ENCODE measurements at places on chromosomes 1 and 21.

GRCh38 chr1:1573843-1574720 lies 581 bp downstream of the SSU72 start:
- peak overlapping the region; percentile 95 for H3K4me3 ChIP-seq
- no peaks in the 10 kb centered on the region for H3K36me3 ChIP-seq
- peak overlapping the region; percentile 96 for H3K27ac ChIP-seq
- no peaks in the 10 kb centered on the region for H3K4me1 ChIP-seq
- DNase-seq, result peak; percentile 48

DNA sequence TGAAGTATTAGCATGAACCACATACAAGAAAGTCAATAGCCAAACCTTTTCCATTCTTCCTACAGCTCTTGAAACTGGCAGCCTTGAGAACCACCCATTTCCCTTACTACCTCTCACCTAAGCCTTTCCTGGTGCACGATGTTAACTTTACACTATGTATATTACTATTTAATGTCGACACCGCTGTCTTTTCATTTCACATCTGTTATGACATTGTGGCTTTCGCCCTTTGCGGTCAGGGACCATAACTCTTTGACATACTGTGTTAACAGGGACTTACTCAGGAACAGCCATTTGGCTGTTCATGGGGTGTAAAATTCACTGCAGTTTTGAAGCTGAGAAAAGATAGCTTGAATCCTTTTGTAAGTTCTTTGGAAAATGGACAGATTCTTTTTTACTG lies 21.1 kb upstream of the GPR88 start:
- H3K27me3 ChIP-seq, result no peaks in the 10 kb centered on the region
- no peak overlapping the region for H3K4me3 ChIP-seq
- no peaks in the 10 kb centered on the region for H3K4me1 ChIP-seq
- no peak for DNase-seq
- no peak overlapping the region for H3K27ac ChIP-seq
- no peaks in the 10 kb centered on the region for H3K36me3 ChIP-seq

DNA sequence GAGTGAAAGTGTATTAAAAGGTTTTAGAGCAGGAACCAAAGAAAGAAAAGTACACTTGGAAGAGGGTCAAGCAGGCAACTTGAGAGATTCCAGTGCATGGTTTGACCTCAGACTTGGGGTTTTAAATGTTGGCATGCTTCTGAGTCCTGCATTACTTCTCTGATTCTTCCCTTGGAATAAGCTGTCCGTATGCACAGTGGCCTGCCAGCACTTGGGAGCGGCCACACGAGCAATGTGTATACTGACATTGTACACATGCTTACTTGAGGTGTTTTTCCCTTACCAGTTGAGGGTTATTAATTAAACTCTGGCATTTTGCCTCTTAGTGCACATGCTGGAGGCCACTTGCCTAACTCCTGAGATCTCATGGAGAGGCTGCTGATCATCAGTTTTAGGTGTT lies 786.6 kb upstream of the RGS18 start:
- H3K27me3 ChIP-seq, result no peaks in the 10 kb centered on the region
- DNase-seq, result no peak

- no peak overlapping the region for H3K4me3 ChIP-seq
- no peaks in the 10 kb centered on the region for H3K36me3 ChIP-seq
- no peak for DNase-seq
- H3K4me1 ChIP-seq, result peaks cover 11% of the 10 kb centered on the region
Observed at GRCh38 chr21:17442165-17442564, 70.7 kb upstream of the CXADR start.

- no peaks in the 10 kb centered on the region for H3K4me1 ChIP-seq
- DNase-seq, result no peak
- H3K36me3 ChIP-seq, result no peaks in the 10 kb centered on the region
- no peak overlapping the region for H3K27ac ChIP-seq
- no peak overlapping the region for H3K4me3 ChIP-seq
Observed at GRCh38 chr1:84253891-84254290, 47.6 kb upstream of the SAMD13 start.

DNA sequence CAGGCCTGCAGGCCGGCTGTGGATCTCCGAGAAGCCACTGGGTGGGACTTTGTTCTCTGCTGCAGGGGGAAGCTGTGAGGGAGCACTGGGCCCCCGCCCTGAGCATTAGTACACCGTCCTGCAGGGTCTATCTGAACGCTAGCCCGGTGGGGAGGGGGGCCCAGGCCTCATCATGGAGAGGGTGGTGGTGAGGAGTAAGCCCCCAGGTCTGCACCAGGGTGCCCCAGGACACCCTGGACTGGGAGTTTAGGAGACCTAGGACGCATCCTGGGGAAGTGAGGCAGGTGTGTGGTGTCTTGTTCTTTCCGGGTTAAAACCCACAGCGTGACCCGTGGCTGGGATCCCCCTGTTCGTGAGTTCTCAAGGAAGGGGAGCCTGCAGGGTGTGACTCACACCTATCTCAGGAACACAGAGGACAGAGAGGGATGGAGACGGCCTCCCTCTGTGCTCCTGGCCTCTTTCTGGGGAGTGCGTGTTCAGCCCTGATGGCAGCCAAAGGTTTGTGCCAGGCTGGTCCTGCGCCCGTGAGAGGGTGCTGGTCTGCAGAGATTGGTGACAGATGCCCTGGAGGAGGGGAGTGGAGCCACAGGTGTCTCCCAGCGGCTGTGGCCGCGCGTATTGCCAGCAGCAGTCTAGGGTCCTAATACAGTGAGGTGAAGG lies 44.8 kb downstream of the AGPAT3 start:
- no peak overlapping the region for H3K4me3 ChIP-seq
- H3K36me3 ChIP-seq, result no peaks in the 10 kb centered on the region
- no peaks in the 10 kb centered on the region for H3K27me3 ChIP-seq
- H3K4me1 ChIP-seq, result peaks cover 18% of the 10 kb centered on the region
- H3K27ac ChIP-seq, result peak overlapping the region; percentile 70

Data from Caco-2 (cell line).